ENCODE measurements at places on chromosomes 3 and 15. TPM values are rescaled to one million over a fixed set of nuclear protein-coding genes. Genes with fewer than 3 reads are reported as not detected.

CCR9 gene
- total RNA-seq: not detected

CERS3 gene
- not detected for total RNA-seq

P2RY1 gene
- total RNA-seq: 0.90 TPM

AMIGO3 gene
- not detected for total RNA-seq

RGMA gene
- 0.29 TPM for total RNA-seq

MME gene
- 8.4 TPM for total RNA-seq

- DNase-seq: no peak
Measured at GRCh38 chr3:14581334-14582044, 41.3 kb upstream of the GRIP2 start.

DNA sequence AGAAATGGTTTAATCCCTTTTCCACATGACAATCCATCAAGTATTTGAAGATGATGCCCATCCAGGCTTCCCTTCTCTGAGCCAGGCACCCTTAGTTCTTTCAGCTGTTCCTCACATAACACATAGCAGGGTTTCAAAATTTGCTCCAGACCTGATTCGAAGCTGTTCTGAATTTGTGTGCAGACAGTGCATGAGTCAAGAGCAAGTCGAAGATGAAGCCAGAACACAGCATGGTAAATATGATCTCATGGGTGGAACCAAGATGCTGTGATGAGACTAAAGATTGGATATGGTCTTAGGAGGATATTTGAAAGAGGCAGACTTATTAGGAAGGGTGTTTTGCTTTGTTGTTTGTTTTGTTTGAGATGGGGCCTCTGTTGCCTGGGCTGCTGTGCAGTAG lies 32.6 kb upstream of the PDE8A start:
- no peak for DNase-seq

DNA sequence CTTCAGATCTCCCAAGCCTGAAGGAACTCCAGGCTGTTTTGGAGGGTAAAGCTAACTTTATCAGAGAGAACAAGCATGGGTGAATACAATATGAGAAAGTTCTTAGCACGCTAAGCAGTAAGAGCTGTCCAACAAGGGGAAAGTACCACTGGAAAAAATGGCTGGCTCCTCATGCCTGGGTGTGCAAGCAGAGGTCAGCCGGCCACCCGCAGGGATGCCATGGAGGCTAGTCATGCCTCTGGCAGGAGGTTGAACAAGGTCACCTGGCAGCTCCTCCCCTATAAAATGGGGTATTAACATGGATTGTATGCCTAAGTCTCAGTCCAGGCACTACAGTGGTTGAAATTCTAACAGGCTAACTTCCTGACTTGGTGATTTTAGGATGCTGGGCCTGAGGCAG lies 75.4 kb upstream of the SLC6A1 start:
- DNase-seq: peak; percentile 17

DNA sequence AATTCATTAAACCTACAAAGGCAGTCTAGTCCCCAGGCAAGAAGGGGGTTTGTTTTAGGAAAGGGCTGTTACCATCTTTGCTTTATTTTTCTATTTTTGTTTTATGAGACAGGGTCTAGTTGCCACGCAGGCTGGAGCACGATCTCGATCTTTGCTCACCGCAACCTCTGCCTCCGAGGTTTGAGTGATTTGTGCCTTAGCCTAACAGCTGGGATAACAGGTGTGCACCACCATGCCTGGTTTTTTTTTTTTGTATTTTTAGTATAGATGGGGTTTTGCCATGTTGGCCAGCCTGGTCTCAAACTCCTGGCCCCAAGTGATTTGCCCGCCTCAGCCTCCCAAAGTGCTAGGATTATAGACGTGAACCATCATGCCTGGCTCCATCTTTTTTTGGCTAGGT lies 4.9 kb downstream of the HIGD1A start:
- no peak for DNase-seq

DNA sequence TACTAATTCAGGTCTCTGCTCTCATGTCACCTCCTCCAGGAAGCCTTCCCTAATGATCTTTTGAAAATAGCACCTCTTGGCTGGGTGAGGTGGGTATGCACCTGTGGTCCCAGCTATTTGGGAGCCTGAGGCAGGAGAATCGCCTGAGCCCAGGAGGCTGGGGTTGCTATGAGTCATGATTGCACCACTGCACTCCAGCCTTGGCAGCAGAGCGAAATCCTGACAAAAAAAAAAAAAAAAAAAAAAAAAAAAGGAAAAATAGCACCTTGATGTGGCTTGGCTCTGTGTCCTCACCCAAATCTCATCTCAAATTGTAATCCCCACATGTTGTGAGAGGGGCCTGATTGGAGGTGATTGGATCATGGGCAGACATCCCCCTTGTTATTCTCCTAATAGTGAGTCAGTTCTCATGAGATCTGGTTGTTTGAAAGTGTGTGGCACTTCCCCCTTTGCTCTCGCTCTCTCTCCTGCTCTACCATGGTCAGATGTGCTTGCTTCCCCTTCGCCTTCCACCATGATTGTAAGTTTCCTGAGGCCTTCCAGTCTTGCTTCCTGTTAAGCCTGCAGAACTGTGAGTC lies 11.2 kb upstream of the RNU6-1 start:
- DNase-seq: peak; percentile 45

GRCh38 chr3:133663569-133664313 lies 2.0 kb upstream of the TOPBP1 start:
- peak; percentile 74 for DNase-seq

DNA sequence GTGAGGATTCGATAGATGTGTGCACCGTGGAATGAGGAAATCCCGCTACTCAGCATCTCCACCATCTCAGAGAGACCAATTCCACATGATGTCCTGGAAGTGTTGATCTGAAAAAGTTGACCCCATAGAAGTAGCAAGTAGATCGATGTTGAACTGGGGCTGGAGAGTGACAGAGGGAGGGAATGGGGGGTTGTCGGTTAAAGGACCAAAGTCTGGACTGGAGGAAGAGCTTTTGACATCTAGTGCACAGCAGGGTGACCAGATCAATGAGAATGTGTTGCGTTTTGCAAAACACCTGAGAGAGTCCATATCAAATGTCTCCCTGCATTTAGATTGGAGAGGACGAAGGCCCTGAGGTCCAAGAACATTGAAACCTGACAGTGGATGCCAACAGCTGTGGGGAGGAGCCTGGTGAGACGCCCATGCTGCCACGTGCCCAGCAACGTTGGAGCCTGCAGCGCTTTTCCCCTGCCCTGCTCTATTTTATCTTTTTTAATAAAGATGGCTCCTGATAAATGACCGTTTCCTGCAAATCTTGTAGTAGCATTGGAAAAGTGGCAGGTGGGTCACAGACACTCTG lies 30.1 kb upstream of the RPL32 start:
- no peak for DNase-seq

GRCh38 chr3:151142929-151143328 lies 57.5 kb downstream of the MED12L start:
- no peak for DNase-seq

DNA sequence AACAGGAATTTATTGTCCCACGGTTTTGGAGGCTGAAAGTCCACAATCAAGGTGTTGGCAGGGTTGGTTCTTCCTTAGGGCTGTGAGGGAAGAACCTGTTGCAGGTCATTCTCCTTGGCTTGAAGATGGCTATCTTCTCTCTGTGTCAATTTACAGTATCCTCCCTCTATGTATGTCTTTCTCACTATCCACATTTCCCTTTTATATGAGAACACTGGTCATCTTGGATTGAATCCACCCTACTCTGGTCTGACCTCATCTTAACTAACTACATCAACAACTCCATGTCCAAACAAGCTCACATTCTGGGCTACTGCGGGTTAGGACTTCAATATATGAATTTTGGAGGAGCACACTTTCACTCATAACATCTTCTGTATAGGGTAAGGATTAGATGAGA lies 61.9 kb downstream of the CLDN1 start:
- DNase-seq: no peak

DNA sequence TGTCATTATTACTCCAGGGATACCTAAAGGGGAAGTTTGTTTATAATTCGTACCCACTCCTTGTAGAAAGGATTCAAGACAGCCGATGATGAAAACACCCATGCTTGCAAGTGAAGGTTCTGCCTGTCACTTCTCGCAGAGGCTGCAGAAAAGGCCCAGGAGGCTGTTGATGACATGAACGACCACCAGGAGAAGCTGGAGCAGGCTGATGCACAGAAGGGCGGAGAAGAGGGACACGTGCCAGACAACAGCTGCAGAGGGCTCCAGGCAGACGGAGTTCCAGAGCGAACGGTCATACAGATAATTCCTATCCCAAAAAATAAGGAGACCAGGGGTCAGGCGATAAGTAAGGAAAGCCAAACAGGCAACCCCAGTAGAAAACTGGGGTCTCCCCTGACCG lies 5.7 kb upstream of the DYNLT2B start:
- no peak for DNase-seq

DNA sequence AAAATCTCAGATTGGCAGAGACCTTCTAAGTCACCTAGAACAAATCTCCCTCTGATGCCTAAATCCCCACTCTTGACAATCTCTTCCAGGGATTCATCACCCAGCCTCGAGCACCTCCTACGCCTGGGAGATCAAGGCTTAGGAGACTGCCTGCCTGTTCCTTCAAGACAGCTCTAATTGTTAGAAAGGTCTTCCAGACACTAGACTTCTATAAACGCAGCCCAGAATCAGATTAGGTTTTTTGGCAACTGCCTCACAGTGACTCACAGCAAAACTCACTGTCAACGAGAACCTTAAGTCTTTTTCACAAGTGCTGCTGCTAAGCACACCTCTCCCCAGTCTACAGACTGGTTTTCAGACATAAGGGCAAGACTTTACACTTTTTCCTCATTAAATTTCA lies 23.1 kb downstream of the SRGAP3 start:
- DNase-seq: peak; percentile 31

DNA sequence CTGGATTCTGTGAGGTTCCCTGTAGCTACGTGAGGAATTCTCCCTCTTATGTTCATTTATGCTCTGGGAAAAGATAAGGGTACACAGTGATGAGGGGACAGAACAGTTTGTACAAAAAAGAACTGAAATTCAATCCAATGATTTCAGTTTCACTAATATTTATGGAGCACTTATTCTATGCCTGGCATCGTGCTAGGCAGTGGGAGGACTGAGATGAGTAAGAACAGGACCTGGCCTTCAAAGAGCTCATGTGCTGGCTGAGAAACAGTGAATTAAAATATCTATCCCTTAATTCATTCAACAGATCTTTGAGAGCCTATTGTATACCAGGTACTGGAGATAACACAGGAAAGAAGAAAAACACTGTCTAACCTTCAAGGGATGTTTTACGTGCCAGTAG lies 22.2 kb downstream of the SSR3 start:
- DNase-seq: no peak

DNA sequence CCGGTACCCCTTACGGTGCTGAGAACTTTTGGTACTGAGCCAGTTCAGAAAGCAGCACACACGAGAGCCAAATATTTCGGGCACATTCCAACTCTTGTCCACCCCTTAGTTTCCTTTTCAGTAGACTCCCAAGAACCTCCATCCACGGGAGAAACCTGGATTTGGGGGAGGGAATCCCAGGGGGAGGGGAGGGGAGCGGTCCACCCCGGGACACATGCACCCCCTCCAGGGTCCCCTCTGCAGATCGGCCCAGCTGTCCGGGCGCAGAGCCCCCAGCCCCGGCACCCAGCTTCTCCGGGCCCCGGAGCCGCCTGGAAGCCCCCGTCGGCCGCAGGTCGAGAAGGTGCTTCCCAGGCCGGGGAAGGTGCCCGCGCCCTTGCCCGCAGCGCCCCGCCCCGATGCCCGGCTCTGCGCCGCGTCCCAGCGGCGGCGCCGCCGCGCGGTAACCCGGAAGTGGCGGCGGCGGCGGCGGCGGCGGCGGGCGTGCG lies 455 bp upstream of the ABHD17C start:
- DNase-seq: no peak

- DNase-seq: peak; percentile 13
Measured at GRCh38 chr3:48634661-48635221, 520 bp downstream of the SLC26A6 start.

GRCh38 chr3:11481556-11481955 lies 162.2 kb downstream of the VGLL4 start:
- no peak for DNase-seq
